ENCODE measurements at places on chromosomes 16 and 17.

GRCh38 chr16:85994492-85995490 is 95.8 kb downstream of the IRF8 start:
- DNase-seq, result no peak

DNA sequence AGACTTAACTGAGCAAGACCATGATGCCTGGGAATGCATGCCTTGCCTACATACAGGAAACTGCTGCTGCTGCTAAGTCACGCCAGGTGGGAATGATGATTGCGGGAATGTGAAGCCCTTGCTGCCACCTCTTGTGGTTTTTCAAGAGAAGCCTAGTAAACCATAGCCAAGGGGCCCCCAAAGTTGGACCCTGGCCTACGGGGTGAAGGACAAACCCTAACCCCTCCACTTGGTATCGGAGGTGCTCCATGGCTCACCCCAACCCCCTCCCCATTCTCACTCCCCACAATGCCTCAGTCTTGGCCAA is 233.9 kb downstream of the ZNF423 start:
- no peak for DNase-seq

GRCh38 chr17:55546991-55547664 is 35.9 kb upstream of the SMIM36 start:
- no peak for DNase-seq

- no peak for DNase-seq
Measured at GRCh38 chr16:49543631-49543946, 170.0 kb downstream of the C16orf78 start.

DNA sequence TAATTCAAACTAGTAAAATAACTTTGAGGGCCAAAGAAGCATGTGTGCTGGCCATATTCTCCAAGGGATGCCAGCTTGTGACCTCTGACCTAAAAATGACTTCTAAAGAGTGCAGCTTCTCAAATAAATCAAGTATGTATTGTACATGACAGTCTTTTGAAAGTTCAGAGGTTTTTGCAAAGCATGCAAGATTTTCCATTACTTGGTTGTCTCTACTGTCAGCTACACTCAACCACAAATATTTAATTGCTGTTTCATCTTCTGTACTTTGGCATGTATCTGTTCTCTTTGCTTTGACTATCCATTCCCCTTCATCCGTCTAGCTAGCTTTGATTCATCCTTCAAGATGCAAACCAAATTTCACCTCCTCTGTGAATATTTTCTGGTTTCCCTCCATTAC is 121.9 kb upstream of the HS3ST2 start:
- DNase-seq, result no peak

DNA sequence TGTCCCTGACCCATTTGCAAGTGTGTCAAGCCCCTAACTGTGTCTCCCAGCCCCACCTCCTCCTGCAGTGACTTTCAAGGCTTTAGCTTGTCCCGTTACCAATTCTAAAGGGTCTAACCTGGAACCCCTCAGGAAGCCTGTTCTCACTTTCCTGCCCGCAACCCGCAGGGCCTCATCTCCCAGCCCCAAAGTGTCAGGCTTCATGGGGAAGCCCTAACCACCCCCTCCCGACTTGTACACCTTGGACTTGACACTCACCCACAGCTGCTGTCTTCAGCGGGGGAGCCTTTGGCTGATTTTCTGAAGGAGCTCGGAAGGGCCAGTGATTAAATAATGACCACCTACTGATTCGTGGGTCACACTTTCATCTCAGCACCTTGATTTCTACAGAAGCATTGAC is 33.1 kb downstream of the NLRC5 start:
- DNase-seq, result no peak
